ENCODE measurements at places on chromosomes 12 and 14.

DNA sequence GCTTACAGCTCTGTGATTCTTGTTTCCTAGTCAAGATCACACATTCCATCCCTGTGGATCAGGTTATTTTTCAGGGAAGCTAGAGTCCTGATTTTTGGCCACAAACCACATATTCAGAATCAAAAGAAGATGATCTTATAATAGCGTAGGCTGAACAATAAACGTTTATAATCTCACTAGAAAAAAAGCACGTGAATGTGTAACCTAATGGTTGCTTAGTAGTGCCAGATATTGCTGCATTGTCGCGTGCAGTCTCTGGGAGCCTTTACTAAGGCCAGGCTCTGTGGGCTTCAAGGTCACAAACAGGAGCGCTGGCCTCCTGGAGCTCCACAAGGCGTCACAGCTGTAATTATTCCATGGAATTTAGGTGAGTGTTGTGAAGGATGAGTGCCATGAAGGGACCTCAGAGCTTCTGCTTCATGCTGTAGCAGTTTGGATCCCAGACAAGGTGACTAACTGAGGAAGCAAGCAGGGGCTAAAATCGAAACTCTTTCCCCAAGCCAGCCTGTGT, 17.4 kb downstream of the CDKN1B start:
- DNase-seq = no peak

GRCh38 chr14:69326611-69327010, 66.7 kb downstream of the GALNT16 start:
- DNase-seq = no peak

- DNase-seq = no peak
Observed at GRCh38 chr14:55712491-55712890, 132.5 kb downstream of the KTN1 start.

- DNase-seq = no peak
Observed at GRCh38 chr12:74488134-74488533, 49.5 kb upstream of the ATXN7L3B start.

DNA sequence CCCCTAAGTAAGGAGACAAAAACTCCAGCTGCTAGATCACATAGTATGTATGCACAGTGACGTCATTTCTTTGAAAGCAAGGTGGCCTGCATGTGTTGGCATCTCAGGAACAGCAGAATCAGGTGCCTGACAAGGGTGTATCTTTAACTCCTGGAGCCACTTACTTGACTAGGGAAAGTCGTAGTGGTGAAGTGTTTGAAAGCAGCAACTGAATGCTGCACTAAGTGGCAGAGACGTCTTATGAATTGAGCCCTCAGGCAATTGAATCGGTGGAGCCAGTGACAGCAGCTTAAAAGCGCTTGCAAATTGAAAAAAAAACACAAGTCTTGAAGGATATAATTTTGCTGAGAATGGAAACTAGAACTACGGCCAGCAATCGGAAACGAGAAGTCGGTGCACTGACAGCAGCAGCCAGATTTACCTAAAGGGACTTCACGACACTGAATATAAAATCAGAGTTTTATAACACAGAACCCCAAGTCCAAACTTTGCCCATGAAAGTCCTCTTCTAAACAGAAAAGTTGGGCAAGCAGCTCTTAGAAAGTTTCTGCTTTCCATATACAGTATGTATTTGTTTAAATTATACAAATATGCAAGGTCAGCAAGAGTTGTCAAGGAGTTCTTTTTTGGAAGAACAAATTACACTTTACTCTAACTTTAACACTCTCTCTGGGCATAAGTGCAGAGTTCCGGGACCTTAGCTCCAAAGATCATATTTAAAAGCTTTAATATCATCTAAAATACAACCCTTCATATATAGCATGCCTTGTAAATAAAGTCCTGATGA, 1.1 kb downstream of the IGF1 start:
- no peak for DNase-seq

DNA sequence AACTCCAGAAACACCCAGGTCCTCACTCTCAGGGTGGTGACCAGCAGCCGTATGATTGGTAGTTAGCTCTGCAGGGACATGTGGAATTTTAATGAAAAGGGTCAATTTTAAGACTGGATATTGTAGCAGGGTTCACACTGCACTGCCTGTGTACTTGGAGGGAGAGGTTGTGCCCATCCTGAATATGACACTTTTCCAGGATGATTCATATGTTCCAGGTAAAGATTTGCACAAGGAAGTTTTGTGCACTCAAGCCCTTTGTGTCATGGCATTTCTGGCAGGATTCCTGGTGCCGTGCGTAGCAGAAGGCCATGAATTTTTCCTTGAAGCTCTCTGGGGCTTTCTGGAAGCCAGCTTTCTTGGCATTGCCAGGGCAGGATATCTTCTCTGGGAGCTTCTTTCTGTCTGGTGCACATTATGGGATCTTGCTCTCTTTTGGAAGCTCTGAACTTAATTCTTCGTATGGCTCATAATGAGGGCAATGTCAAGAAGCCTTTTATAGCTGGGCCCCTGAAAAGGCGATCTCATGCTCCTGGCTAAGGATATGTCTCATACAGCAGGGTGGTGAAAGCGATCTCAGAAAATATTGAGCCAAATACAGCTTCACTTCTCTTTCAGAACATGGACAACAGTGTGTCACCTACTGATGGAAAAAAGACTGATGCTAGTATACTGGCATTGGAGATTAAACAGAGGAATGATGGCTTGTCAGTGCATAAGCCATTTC, 1133.9 kb downstream of the AACS start:
- no peak for DNase-seq

DNA sequence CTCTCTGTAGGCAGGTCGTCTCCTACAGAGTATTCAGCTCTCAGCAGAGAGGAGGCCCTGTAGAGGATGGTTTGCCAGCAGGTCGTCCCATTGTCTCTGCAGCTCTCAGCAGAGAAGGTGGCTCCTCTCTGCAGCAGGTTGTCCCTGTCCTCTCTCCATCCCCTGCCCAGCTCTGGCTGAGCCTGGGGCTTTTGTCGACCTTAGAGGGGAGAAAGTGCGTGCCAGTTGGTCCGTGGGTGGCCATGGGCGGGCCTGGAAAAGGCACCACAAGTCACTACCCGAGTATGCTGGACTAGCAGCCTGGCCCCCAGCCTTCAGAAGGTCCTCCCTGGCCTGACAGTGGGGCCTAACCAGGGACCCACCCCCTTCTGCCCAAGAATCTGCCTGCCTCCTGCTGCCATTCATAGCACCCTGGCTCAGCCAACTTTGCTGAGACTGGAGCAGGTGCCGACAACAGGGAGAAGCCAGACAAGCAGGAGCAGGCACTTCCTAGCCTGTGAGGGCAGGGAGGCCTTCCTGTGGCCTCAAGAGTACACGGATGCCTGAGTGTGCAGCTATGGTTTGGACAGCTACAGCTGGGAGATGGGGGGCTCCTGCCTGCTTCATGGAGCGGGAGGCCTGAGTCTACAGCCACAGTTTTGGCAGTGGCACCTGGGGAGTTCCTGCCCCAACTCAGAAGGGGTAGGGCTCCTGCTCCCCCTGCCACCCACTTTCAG, 59.7 kb upstream of the KCNH3 start:
- no peak for DNase-seq

GRCh38 chr14:68598621-68599447, 194.0 kb downstream of the ZFP36L1 start:
- peak; percentile 46 for DNase-seq

GRCh38 chr12:33423706-33424105, 15.9 kb downstream of the SYT10 start:
- DNase-seq = no peak

- DNase-seq = no peak
Observed at GRCh38 chr14:104546591-104547309, 32.8 kb upstream of the C14orf180 start.

GRCh38 chr12:8829621-8830020, 7.2 kb downstream of the A2ML1 start:
- DNase-seq = no peak

GRCh38 chr12:97560350-97560749, 97.7 kb downstream of the RMST start:
- no peak for DNase-seq

DNA sequence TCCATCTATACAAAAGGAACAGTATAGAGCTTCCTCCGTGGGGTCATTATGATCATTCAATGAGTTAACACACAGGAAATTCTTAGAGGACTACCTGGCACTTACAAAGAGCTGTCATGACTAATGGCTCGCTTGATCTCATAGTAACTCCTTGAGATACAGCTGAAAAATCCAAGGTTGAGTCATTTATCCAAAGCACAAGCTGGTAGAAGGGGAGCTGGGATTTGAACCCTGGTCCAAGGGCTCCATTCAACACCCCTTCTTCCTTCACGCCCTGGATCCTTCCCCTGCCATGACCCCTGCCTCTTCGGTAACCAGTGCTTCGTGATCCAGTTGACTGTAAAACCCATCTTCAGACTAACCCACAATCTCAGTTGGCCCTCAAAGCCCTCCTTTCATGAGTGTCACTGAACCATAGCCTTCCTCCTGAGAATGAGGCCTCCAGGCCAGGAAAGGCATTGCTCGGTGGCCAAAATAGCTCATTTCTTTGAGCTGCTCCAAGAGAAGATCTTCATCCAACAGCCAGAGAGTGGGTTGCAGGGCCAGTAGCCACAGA, 7.8 kb downstream of the ZFP36L1 start:
- peak; percentile 35 for DNase-seq
